Tongue (tissue), 3 donors: ENCODE measurements at places on chromosomes 12 and 14.

GRCh38 chr12:49540229-49541139, 1.7 kb downstream of the KCNH3 start:
- no peak for DNase-seq

DNA sequence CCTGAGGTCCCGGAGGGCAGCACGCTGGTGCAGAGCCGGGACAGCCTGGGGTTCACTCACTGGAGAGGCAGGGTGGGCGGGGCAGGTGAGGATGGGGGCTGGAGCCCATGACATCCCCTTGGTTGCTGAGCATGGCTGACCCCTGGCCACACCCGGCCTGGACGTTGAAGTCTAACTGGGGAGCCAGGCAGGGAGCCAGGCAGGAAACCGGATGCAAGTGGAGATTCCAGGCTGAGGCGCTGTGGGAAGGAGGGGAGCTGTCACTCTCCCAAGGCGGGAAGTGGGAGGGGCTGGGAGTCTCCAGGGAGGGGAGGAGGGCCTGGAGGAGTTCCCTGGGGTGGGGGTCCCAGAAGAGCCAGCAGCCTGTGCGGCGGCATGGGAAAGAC, 7.7 kb upstream of the INF2 start:
- DNase-seq = peak; percentile 90

- no peak for DNase-seq
Observed at GRCh38 chr12:102349079-102349478, 131.3 kb downstream of the IGF1 start.

DNA sequence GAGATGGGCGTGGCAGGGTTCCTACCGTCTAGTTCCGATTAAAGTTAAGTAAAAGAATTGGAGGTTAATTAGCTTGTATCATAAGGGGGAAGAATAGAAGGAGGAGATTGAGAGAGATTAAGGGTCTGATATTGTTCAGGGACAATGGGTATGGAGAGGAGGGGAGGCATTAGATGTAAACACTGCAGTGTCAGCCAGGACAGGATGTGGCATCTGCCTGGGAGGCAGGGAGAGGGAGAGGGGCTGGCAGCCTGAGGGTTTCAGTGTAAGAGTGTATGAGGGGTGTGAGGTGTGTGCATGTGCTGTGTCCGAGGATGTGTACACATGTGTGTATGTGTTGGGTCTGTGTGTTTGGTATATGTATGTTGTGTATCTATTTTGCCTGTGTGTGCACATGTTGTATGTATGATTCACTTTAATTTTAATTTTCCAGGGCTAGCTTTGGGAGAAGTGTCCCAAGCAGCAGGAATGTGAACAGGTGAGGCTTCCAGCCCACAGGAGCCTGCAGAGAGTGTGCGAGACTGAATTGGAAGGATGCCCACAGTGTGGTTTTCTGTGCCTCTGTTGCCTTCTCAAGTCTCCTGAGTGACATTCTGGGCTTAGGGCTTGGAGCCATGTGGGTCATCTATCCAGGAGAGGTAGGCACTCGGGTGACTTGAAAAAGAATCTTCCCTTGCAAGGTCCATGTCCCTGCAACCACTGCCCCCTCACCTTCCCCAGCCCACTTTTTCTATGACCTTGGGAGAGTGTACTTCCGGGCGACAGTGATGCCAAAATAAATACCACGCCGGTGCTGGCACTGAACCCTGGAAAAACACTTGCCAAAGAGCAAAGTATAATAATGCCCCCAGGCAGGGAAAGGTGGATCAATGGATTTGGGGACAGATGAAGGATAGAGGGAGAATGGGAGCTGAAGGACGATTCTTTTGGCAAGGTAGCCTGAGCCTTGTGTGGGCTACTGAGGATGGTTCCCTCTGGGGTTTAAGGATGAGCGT, 36.8 kb upstream of the DCD start:
- no peak for DNase-seq

- DNase-seq = peak; percentile 38
Observed at GRCh38 chr14:53929871-53930715, 26.5 kb downstream of the BMP4 start.

DNA sequence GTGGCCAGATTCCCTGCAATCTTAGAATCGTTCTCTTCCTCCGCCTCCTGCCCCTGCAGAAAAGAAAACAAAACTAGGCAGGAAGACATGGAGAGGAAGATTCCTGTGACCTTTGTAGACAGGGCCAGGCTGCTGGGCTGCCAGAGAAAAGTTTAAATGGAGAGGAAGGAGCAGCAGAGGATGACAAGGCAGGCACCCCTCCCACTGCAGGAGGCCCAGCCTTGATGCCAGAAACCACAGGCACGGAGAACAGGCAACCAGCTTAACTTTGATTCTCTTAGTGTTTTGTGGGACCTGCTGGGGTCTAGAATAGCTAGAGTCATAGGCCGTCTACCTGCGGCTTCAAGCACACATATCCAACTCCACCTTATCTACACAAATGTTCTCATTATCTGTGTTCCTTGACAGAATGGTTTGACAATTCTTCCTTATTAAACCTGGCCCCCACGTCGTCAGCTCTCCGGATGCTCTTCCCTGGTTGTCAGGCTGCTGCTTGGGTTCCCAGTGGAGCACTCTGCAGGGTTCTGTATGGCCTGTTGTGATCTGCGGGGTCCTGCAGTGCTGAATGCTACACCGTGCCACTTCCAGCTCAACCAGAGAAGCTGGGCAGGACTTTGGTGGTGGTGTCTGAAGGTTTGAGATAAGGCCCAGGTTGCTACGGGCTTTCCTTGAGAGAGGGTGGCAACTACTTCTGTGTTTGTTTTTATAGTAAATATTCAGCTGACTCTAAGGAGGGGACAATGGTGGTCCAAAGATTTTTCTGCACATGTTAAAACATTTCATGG, 609.5 kb downstream of the AACS start:
- no peak for DNase-seq

GRCh38 chr12:42426746-42427145, 100.8 kb downstream of the PPHLN1 start:
- DNase-seq = no peak

- no peak for DNase-seq
Observed at GRCh38 chr12:112595410-112595809, 176.7 kb downstream of the PTPN11 start.

DNA sequence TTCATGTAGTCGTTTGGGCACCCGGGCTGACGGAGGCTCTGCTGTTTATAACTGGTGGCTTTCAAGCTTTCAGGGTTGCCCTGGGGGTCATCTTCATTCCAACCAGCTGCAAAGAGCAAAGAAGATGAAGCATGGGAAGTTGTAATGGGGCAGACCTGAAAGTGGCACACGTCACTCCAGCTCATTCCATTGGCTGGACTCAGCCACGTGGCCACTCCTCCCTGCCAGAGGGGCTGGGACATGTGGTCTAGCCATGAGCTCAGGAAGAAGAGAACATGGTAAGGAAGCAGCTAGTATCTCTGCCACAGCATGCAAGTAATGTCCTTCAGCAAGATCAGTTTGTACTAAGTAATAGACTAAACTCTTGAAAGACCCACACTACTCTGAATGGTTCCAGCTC, 51.7 kb upstream of the FERMT2 start:
- DNase-seq = no peak

DNA sequence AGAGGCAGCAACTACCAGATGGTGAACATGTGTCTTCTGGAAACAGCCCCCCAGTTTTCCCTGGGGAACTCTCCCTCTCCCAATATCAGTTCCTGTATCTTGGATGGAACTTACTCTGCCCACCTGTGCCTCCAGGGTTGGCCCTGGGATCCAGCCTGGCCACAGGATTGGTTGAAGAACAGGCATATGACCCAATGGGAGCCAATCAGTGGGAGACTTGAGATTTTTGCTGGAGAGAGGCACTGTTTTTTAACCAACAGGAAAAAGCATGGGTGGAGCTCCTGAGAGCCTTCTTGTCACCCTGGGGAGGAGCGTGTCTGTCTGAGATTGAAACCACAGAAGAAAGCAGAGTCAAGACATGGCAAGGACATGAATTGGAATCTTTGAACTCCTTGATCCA, 33.6 kb upstream of the COX6A1 start:
- DNase-seq = no peak

GRCh38 chr14:99875421-99875820, 82.2 kb downstream of the EML1 start:
- peak; percentile 61 for DNase-seq

DNA sequence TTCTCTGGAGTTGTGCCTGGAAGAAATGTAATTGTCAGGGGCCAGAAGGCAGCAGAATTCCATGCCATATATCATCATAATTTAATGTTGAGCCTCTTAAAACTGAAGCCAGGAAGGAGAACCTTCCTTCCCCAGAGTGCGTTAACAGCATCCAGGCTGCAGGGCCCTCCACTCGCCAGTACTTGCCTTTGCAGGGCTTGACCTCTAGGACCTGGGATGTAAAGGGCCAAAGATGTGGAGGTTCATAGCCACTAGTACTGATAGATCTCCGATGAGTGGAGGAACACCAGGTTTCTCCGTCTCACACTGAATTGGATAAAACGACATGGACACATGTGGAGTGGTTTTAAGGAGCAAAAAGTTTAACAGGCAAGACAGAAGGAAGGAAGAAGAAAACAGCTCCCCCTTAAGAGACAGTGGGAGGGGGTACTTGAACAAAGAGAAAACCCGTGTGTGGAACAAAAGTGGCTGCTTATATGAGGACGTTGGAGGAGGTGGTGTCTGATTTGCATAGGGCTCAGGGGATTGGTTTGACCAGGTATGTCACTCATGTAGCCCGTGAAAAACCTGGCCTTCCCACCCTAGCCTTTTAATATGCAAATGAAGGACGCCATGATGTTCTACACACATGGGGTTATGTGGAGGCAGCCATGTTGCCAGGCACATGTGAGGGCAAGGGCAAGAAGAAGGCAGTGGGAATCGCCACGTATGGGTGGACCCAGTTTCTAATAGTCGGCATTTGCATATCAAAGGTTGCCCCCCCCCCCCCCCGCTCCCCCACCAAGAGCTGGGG, 38.8 kb upstream of the WSCD2 start:
- DNase-seq = no peak

GRCh38 chr14:34383839-34384238, 78.2 kb downstream of the SPTSSA start:
- no peak for DNase-seq

DNA sequence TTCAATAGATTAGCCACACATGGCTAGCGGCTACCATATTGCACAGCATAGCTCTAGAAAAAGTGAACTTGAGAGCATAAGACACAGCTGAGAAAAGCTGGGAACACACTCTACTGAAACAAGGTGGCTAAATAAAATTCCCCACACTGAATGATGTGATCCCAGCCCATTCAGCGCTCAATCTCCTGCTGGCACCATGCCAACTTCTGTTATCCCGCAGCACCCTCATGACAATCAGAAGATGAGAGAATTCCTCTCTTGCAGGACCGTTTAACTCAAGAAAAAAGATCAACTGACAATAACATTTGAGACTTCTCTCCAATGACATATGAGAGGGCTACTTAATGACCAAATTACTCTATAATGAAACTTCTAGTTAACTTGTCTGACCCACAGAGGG, 115.4 kb downstream of the ADAMTS20 start:
- no peak for DNase-seq

DNA sequence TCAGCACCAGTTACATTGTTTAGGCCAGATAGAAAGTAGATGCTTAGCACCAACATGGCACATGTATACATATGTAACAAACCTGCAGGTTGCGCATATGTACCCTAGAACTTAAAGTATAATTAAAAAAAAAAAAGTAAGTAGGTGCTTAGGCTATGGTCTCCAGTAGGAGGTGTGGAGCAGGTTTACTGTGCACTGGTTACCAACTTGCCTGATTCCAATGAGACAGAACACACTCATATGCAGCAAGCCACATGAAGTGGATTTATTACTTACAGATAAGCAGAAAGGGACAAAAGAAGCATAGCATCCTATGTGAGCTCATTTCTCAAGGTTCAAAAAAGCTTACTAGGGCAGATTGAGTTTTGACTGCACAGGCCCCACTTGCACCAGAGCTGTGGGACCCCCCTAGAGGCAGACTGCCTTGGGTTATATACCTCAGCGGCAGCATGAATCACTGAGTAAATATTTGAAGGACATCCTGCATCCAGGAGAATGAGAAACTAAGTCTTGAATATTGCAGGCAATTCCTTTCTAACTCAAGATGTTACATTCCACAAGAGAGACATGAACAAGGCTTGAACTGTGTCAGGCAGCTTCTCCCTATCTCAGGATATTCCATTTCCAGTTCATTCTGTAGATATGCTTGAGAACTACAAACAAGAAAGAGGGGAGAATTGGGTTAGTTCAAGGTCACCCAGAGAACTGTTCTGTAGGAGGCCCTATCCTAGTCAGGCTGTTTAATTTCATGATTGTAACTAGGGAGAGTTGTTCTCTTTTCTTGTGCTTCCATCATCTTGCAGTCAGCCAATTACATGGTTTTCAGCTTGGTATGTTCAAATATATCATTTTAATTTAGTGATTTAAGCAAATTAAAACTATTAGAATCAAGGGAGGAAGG, 30.1 kb downstream of the LRFN5 start:
- DNase-seq = no peak

DNA sequence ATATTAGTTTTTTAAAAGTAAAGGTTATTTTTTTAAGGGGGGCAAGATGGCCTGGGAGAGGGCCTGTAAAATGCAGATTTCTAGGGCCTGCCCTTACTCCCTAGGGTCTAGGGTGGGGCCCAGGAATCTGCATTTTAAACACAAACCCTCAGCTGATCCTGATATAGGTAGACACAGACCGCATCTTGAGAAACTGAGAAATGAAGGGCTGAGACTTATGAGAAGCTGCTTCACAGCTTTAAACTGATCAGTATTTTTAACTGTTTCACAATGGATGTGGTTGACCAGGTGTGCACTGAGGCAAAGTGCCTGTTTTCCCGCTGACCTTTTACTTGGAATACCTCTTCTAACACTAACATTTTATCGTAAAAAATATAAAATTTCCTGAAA, 84.0 kb downstream of the CCDC88C start:
- DNase-seq = no peak

DNA sequence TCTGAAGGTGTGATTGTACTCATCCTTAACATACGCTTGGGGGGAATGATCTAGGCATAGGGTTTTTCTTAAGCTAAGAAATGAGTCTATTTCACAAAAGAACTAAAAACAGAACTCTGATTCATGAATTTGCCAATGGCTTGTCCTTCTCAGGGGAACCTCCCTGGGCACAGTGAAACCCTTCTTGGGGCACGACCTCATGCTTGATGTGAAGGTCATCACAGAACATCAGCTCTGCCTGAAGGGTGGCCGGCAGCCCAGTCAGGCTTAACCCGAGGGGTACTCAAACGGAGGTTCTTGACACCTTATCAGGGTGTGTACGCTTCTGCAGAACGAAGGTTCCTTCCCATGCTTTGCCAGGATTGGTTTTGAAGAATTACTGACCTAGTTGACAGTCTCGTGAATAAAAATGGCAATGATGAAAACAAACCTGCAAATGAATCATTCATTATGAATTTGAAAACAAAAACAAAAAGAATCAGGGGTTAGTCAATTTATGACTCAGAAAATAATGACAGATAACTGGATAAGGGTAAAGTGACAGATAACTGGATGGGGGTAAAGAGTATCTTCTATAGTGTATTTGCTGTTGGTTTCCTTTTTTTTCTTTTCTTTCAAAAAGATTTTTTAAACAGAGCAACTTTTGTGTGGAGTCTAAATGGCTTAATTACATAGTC, 86.4 kb downstream of the GALNT8 start:
- DNase-seq = no peak

GRCh38 chr14:75126121-75126544, 715 bp downstream of the NEK9 start:
- no peak for DNase-seq

- DNase-seq = no peak
Observed at GRCh38 chr12:71671816-71672215, 7.7 kb downstream of the THAP2 start.
